Amygdala (tissue), 56 donors: ENCODE measurements at places on chromosomes 6 and 20.

- peak; percentile 60 for DNase-seq
Measured at GRCh38 chr6:31580807-31581433, 1.3 kb downstream of the LTB start.

- DNase-seq = no peak
Measured at GRCh38 chr20:62356589-62357186, 10.4 kb downstream of the LAMA5 start.

- DNase-seq = peak; percentile 68
Measured at GRCh38 chr6:31652925-31653724, 664 bp upstream of the BAG6 start.

DNA sequence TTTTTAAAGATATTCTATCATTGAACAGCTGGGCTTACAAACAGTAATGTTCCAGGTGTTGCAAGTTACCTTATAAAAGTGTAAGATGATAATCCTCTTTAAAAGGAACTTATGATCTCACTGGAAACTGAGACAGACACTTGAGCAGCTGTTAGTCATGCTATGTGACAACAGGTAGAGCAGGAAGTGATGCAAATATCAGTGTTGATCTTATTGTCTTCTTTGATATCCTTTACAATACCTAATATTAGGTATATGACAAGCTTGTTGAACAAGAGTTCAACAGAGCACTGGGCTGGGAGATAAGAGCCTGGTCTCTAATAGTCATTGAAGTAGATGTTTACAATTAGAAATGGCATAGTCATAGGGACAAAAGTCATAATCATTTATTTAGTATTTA is 150.0 kb downstream of the UBE3D start:
- DNase-seq = no peak

GRCh38 chr6:125945378-125946141 is 11.0 kb upstream of the HINT3 start:
- DNase-seq = no peak

- no peak for DNase-seq
Measured at GRCh38 chr6:22970004-22970403, 400.6 kb downstream of the HDGFL1 start.

- DNase-seq = no peak
Measured at GRCh38 chr6:46217671-46218131, 46.9 kb upstream of the ENPP5 start.

GRCh38 chr6:148789948-148790347 is 43.1 kb downstream of the UST start:
- DNase-seq = no peak
